ENCODE measurements at places on chromosomes 5 and 9.

- peak; percentile 52 for DNase-seq
Observed at GRCh38 chr9:20621471-20622329, 599 bp downstream of the MLLT3 start.

- DNase-seq: no peak
Observed at GRCh38 chr5:55857247-55857640, 6.1 kb downstream of the IL31RA start.

GRCh38 chr9:120080849-120081248 is 499.1 kb downstream of the CDK5RAP2 start:
- no peak for DNase-seq

DNA sequence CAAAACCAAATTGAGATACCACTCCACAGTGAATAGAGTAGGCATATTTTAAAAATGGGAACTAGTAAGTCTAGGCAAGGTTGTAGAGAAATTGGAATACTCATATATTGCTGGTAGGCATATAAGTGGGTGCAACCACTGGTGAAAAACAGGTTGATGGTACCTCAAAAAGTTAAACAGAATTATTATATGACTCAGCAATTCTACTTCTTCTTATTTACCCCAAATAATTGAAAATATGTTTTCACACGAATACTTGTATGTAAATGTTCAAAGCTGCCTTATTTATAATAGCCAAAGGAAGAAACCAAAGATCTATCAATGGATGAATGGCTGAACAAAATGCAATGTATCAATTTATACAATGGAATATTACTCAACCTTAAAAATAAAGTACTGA is 79.1 kb downstream of the CDH9 start:
- no peak for DNase-seq

DNA sequence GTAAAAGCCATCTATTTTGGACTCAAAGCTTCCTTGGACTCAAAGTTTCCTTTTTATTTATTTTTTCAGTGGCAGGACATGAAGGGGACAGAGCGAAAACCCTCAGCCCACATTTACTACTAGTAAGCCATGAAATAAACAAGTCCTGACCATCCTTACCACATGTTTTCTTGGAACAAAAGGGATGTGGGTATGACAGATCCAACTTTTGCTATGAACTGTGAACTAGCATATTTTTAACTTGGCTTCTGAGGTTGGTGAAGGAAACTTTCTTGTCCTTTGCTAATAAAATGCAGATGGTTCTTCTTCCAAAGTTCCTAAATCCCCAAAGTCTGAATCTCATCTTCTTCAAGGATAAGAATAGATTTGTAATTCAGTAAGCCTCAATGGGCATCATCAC is 122.7 kb upstream of the TNC start:
- no peak for DNase-seq

GRCh38 chr9:127915801-127916719 is 781 bp downstream of the ST6GALNAC4 start:
- no peak for DNase-seq

DNA sequence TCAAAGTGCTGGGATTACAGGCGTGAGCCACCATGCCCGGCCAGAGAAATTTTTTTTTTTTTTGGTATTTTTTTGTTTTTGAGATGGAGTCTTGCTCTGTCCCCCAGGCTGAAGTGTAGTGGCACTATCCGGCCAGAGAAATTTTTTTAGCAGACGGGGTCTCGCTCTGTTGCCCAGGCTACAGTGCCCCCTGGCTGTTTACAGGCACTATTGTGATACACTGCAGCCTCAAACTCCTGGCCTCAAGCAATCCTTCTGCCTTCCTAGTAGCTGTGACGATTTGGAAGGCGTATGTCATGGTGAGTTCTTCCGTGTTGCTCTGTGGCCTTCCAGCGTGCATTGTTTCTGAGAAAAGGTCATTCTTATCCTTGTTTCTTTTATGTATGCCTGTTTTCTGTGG is 47.5 kb downstream of the CNOT6 start:
- DNase-seq: no peak

DNA sequence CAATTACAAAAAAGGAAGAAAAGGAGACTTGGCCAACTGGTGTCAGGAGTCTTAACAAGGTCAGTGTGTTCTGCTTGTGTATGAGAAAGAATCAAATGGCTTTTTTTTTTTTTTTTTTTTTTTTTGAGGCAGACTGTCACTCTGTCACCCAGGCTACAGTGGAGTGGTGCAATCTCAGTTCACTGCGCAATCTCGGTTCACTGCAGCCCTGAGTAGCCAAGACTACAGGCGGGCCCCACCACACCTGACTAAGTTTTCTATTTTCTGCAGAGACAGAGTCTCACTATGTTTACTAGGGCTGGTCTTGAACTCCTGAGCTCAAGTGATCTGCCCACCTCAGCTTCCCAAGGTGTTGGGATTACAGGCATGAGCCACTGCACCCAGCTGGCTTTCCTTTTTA is 3.1 kb upstream of the IL7R start:
- DNase-seq: no peak

DNA sequence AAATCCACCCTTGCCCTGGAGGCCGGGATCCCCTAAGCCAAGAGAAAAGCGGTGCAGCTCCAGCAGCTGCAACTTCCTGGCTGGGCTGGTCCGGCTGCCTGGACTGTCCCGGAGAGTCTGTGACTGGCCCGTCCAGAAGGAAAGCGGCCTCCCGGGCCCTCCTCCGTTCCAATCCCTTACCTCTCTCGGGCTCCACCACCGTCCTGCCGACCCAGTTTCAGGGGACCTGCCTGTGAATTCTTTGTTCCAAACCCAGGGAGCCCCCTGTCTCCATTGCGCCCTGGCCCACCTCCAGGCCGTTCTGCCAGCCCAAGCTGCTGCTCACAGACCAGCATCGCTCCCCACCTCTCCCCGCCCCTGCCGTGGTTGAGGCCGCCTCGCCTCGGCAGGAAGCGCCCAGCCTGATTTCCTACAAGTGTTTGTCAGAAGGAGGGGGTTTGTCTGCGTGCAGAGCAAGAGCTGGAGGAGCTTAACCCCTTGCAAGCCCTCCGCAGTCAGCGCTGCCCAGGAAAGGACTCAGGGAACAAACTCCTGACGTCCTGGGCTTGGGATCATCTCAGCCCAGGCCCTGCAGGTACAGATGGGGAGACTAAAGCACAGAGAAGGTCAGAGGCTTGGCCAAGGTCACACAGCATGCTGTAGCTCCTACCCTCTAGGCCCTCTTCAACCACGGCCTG is at the start of gene AKNA:
Gene AKNA (minus strand): TSS at position 303 of the 677 bp plus-strand sequence. CDS start 6,649 bp downstream, outside the sequence.
- peak; percentile 64 for DNase-seq

GRCh38 chr5:87661784-87662566 is 249.2 kb upstream of the CCNH start:
- no peak for DNase-seq

DNA sequence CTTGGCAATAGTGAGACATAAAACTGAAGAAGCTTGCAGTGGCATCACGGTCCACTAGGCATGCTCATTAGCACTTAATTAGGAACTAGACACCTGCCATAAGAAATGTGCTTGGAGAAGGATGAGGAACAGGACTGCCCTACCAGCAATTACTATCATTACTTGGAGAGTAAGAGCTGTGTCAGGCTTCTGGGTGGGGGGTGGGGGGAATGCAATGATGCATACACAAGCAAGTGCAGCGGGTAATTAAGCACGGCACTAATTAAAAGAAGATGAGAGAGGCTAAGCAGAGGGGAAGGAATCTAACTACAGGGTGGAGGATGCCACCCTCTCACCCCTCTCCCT is 53.1 kb downstream of the TLE1 start:
- DNase-seq: no peak

GRCh38 chr9:130627896-130628792 is 36.2 kb upstream of the PRDM12 start:
- DNase-seq: no peak

DNA sequence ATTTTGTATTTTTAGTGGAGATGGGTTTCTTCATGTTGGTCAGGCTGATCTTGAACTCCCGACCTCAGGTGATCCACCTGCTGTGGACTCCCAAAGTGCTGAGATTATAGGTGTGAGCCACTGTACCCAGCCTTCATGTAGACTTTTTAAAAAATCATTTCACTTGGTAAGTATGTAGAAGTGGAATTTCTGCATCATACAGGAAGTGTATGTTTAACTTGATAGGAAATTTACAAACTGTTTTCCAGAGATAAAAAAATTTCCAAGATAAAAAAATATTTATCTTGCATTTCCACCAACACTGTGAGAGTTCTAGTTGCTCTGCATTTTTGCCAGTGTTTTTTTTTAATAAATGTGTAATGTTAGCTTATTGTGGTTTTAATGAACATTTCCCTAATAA is 155.8 kb downstream of the ZNF608 start:
- no peak for DNase-seq

- DNase-seq: no peak
Observed at GRCh38 chr5:53368516-53368915, 111.9 kb upstream of the FST start.

GRCh38 chr5:112064956-112065355 is 308.0 kb upstream of the NREP start:
- no peak for DNase-seq

DNA sequence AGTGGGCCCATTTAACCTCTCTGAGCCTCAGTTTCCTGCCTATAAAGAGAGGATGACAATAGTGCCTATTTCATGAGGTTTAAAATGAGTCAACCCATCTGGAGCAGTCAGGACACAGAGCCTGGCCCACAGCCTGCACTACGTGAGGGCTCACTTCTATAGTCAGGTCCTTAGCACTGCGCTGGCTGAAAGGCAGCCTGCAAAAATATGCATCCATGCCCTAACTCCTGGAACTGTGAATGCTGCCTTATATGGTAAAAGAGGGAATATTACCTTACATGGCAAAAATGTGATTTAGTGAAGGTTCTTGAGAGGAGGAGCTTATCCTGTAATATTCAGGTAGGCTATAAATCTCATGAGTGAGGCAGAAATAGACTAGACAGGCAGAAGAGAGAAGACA is 98.5 kb downstream of the GABBR2 start:
- DNase-seq: no peak

- DNase-seq: no peak
Observed at GRCh38 chr5:178350361-178351220, 118.0 kb upstream of the PHYKPL start.

DNA sequence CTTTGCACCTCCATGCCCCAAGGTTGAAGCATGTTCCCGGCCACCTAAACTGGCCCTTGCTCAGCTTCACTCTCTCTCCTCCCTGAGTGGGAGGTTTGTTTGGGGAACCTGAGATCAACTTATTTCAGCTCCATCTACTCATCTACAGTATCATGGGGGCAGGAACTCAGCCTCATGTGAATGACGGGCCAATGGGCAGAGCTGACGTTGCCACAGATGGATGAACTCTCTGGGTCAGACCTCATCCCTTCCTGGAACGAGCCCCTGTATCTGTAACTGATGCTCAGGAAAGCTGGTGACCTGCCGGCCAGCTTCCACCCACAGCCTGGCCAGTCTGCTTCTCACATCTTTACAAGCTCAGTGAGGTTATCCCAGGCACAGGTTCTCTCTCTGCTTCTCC is 369.6 kb downstream of the IRX2 start:
- no peak for DNase-seq

DNA sequence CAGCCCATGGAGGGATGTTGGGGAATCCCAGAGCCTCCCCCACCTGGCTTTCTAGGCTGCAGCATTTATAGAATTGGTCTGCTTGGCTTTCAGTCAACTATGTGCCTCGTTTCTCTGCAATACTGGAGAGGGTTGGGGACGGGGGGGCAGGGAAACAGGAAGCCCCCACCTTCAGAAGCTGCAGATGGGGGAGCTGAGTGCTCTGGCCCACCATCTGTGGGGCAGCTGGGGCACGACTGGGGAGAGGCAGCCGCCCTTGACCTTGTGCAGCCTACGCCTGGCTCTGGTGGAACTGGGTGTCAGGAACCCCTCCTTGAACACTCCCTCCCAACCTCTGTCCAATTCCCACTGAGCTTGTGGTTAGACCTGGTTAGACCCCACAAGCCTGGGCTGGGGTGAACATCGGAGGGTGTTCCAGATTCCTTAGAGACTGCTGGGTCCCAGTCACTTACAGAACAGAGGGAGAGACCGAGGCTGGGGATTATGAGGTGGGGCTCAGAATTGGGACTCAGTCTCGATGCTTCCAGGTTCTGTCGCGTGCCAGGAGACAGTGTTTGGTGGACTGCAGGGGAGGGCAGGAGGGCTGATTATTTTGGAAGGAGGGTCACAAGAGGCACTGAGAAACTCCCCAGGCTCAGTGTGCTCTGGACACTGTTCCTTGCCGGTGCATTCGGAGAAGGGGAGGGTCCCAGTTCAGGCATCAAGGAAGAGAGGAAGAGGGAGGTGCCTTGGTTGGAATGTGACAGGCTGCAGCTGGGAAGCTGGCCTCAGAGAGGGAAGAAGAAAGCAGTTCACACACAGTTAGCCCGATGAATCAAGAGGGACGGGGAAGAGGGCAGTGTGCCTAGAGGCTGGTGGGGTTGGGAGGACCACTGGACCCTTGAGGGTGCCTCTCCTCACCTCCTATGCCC is 25.6 kb downstream of the COL27A1 start:
- DNase-seq: no peak

GRCh38 chr5:94361832-94362796 is 256.3 kb downstream of the KIAA0825 start:
- DNase-seq: no peak

GRCh38 chr5:88459971-88460370 is 191.3 kb upstream of the TMEM161B start:
- no peak for DNase-seq

- no peak for DNase-seq
Observed at GRCh38 chr5:150376799-150377771, 19.6 kb downstream of the TCOF1 start.

Measured in stimulated activated CD4-positive, alpha-beta T cell treated with anti-CD3 and anti-CD28 coated beads, Interleukin-1b, Interleukin-23, amount 100 ng/mL, for 1 hour (primary cell).